ENCODE measurements at places on chromosomes 1 and 21. TPM values are rescaled to one million over a fixed set of nuclear protein-coding genes. Genes with fewer than 3 reads are reported as not detected.

The RNU1-2 gene
- under 0.01 TPM for total RNA-seq

The COL8A2 gene
- 1.6 TPM for total RNA-seq

DNA sequence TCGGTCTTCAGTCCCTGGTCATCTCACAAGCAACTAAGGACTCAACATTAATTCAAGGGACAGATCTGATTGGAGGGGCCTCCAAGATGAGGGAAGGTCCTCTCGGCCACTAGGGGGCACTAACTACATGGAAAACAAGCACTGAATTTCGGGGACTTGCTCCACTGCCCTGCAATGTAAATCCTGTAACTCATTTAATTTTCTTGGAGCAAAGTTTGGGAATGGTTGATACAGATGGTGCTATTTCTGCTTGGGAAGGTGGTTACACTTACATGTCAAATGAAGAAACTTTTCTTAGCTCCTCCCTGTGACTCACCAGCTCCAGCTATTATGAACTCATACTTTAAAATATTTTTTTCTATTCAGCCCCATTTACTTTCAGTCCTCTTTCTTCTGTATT is 97.4 kb upstream of the KCNJ15 start:
- peak; percentile 73 for DNase-seq

GRCh38 chr1:153953859-153954365 is 4.5 kb downstream of the CRTC2 start:
- no peak for DNase-seq

GRCh38 chr1:63747445-63747844 is 26.4 kb upstream of the ROR1 start:
- DNase-seq = no peak

- no peak for DNase-seq
These were observed 5.2 kb upstream of the INPP5B start for GRCh38 chr1:37951783-37952624.

GRCh38 chr1:204341380-204341779 is 18.3 kb downstream of the PLEKHA6 start:
- DNase-seq = no peak

DNA sequence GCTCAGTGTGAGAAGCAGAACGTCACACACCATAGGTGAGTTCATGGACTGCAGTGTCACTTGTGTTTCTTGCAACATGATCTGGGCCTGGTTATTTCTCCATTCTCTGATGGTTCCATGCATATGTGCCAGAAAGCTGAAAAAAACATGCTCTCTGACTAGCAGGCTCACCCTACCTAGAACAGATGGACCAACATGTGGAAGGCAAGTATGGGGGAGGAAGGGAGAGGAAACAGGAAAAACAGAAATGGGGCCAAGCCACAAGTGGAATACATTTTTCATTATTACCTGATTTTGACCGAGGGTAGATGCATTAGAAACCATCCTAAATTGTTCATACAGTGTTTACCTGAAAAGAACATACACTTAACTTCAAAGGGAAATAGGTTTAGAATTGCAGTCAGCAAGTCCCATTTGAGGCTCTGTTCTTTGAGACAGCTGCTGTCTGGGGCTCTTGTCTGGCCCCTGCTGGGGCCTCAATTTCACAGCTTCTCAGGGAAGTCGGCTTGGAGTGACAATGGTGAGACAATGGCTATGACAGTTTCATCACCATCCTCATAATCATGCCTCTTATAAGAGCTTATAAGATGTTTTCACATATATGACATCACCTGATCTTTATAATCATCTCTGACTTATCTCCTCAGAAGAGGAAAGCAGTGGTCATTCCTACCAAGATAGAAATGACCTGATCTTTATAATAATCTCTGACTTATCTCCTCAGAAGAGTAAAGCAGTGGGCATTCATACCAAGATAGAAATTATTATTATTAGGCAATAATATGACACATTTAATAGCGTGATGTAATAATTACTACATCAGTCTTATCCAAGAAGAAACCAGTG is 327.3 kb downstream of the SIPA1L2 start:
- no peak for DNase-seq
